Upper lobe of right lung (tissue), 1 donor: ENCODE measurements at places on chromosomes 7 and 10. TPM values are rescaled to one million over a fixed set of nuclear protein-coding genes. Genes with fewer than 3 reads are reported as not detected.

- no peaks in the 10 kb centered on the region for H3K27me3 ChIP-seq
- no peak for DNase-seq
- peaks cover 13% of the 10 kb centered on the region for H3K4me1 ChIP-seq
- H3K36me3 ChIP-seq, result peaks cover 3% of the 10 kb centered on the region
- no peak overlapping the region for H3K4me3 ChIP-seq
- H3K27ac ChIP-seq, result peak overlapping the region; percentile 17
These were observed 13.6 kb downstream of the PON2 start for GRCh38 chr7:95421000-95421846.

- no peaks in the 10 kb centered on the region for H3K4me1 ChIP-seq
- H3K27ac ChIP-seq, result no peak overlapping the region
- peak; percentile 43 for DNase-seq
- H3K27me3 ChIP-seq, result no peaks in the 10 kb centered on the region
These were observed 399.5 kb upstream of the FOXK1 start for GRCh38 chr7:4282434-4283223.

DNA sequence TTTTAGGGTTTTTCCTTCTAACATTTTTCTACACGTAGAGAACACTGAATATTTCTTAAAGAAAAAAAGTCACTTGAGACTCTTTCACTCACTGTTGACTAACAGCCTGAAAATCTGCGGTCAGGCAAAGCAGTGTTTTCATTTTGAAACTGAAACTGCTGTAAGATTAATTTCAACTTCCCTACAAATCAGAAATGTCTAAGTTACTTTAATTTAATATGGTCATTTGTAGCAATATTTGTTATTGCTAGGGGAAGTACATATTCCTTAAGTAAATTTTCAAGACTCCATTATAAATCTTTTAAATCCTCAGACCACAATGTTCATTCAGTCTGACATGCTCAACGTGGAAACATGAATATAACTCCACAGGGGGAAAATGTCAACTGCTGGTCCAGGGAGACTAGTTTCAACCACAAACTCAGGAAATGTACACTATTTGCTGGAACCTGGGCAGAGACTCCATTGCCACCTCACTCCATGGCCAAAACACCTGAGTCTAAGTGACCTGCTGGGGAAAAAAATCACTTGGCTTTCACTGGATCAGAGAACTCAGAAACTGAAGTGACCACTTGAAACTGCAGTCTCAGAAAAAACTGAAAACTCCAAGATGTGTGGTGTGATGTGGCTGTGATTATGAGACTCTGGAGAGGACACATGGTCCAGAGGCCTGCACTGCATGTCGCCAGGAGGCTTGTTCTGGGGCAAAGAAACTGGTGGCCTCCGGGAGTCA lies 161.2 kb downstream of the TAX1BP1 start:
- DNase-seq, result no peak
- peak overlapping the region; percentile 75 for H3K27ac ChIP-seq
- no peaks in the 10 kb centered on the region for H3K27me3 ChIP-seq
- H3K36me3 ChIP-seq, result no peaks in the 10 kb centered on the region
- peak overlapping the region; percentile 12 for H3K4me3 ChIP-seq

DNA sequence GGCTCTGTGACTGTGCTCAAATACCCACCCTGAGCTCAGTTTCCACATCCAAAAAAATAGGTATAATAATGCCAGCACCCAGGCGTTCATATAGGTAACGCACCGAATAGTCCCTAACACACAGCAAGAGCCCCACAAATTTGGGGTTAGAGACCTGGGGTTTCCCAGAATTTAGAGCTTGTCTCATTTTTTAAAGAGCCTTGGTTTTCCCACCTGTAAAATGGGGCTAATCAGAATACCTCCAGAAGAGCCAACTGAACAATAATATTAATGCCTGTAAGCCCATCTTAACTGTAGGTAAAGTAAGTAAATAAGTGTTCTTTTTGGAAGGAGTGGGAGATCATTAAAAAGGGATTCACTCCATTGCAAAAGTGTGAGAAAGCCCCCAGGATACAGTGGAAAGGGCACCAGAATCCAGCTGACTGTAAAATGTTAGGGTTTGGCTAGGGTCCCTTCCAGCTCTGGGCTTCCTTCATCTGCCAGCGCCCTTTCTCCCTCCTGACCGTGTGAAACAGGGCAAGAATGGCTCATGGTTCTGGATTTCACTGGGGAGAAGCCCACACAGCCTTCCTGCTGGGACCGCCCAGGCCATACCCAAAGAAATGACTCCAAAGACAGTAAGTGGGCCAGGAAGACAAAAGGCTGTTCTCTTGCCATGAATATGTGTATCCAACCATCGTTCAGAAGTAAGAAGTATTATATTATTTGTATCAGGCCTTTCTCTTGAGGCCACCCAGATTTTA lies 2.1 kb downstream of the MTURN start:
- peak overlapping the region; percentile 91 for H3K4me3 ChIP-seq
- DNase-seq, result no peak
- H3K4me1 ChIP-seq, result peaks cover 33% of the 10 kb centered on the region
- H3K27ac ChIP-seq, result peak overlapping the region; percentile 91
- no peaks in the 10 kb centered on the region for H3K36me3 ChIP-seq
- H3K27me3 ChIP-seq, result no peaks in the 10 kb centered on the region

DNA sequence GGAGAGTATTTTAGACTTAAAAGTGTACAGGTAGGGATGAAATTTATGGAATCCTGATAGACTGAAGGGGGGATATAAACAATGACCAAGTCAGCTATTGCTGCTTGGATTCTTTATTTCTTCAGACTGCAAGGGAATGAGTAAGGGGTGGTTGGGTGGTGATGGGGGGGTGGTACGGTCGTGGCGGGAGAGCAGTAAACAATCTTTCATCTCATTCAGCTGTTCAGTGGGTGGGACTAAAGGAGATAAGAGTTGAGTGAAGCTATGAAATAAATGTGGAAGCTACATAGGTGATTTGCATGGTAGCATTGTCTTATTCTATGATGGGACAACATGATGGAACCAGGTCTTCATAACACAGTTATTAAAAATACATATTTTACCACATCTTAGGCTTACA lies 1.8 kb downstream of the SEPTIN7 start:
- no peaks in the 10 kb centered on the region for H3K27me3 ChIP-seq
- no peak for DNase-seq
- no peaks in the 10 kb centered on the region for H3K36me3 ChIP-seq
- H3K27ac ChIP-seq, result no peak overlapping the region
- H3K4me1 ChIP-seq, result peaks cover 29% of the 10 kb centered on the region

- no peak overlapping the region for H3K4me3 ChIP-seq
- no peaks in the 10 kb centered on the region for H3K36me3 ChIP-seq
- no peaks in the 10 kb centered on the region for H3K4me1 ChIP-seq
- H3K27me3 ChIP-seq, result no peaks in the 10 kb centered on the region
- DNase-seq, result no peak
These were observed 75.4 kb upstream of the ELMO1 start for GRCh38 chr7:37524056-37524455.

- no peak for DNase-seq
- H3K27ac ChIP-seq, result no peak overlapping the region
- H3K4me1 ChIP-seq, result no peaks in the 10 kb centered on the region
These were observed 104.3 kb downstream of the TYW1 start for GRCh38 chr7:67100956-67101361.

DNA sequence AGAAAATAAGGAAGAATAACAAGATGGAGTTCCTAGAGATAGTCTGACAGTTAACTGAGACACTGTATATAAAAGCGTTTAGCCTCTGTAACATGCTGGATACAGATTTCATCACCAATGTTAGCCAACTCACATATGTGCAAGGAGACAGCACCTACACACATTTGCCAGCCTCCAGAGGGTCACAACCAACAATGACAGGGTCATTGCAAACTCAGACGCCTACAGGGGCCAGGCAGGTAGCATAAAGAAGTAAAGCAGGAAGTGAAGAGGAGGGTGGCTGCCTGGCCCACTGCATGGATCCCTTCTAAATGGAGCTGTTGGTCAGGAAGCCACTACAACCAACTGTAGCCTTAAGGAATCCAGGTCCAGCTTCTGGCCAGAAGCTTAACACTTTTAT lies 50.4 kb downstream of the NRAP start:
- H3K27me3 ChIP-seq, result peaks cover 32% of the 10 kb centered on the region
- no peaks in the 10 kb centered on the region for H3K4me1 ChIP-seq
- no peaks in the 10 kb centered on the region for H3K36me3 ChIP-seq
- no peak for DNase-seq

DNA sequence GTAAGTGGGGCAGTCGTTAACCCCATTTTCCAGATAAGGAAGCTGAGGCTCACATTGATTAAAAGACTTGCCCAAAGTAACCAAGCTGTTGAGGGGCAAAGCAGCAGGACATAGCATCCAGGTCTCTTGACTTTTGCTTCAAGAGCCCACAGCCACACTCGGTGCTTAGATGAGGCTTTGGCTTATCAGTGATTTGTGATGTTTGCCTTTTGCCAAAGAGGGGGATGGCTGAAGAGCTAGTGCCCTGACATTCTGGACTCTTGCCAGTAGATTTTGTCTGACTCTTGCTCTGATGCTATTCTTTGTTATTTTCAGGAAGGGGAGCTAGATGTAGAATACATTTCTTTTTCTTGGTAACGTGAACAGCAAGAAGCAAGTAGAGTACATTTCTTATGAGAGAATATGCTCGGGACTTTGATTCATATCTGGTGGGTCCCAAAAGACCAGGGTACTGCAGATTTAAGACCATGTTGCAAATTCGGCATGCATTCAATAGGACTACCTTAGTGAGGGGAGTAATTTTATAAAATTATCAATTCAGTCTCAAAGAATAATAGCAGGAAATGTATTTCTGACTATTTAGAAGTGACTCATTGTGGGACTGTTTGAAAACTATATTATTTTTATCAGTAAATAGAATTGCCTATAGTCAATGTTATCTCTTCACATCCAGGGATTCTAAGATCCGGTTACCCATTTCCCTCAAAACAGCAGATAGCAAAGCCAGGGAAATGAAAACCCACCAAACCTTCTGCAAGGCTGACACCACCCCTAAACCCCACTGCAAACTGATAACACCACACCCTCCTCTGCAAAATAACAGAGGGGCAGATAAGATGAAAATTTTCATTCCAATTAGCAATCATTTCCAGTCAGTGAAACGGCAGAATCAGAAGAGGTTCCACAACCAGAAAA lies 180.0 kb upstream of the BMPER start:
- no peaks in the 10 kb centered on the region for H3K27me3 ChIP-seq
- peaks cover 6% of the 10 kb centered on the region for H3K4me1 ChIP-seq
- no peak overlapping the region for H3K4me3 ChIP-seq
- no peaks in the 10 kb centered on the region for H3K36me3 ChIP-seq

GRCh38 chr10:111390813-111391563 lies 314.2 kb downstream of the ADRA2A start:
- DNase-seq, result no peak
- H3K27ac ChIP-seq, result no peak overlapping the region
- no peaks in the 10 kb centered on the region for H3K36me3 ChIP-seq
- no peak overlapping the region for H3K4me3 ChIP-seq
- no peaks in the 10 kb centered on the region for H3K4me1 ChIP-seq

DNA sequence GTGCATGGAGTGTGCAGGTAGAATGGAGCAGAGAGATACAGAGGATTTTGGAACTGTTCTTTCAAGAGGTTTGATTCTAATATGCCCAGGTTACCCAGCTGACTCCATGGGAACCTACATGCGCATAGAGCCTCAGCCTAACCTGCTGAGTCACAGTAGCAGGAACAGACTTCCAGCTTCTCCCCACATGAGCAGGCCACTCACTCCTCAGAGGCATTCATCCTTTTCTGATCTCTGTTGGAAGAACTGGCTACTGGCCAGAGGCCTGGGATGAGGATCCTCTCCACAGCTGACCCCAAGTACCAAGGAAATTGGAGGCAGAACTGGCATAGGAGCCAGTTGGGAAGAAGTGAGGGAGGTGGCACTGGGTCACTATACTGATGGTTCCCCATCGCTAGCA lies 17.9 kb upstream of the CCSER2 start:
- no peak overlapping the region for H3K27ac ChIP-seq
- no peak for DNase-seq
- no peaks in the 10 kb centered on the region for H3K36me3 ChIP-seq
- H3K4me3 ChIP-seq, result no peak overlapping the region
- H3K27me3 ChIP-seq, result no peaks in the 10 kb centered on the region
- H3K4me1 ChIP-seq, result peaks cover 16% of the 10 kb centered on the region

DNA sequence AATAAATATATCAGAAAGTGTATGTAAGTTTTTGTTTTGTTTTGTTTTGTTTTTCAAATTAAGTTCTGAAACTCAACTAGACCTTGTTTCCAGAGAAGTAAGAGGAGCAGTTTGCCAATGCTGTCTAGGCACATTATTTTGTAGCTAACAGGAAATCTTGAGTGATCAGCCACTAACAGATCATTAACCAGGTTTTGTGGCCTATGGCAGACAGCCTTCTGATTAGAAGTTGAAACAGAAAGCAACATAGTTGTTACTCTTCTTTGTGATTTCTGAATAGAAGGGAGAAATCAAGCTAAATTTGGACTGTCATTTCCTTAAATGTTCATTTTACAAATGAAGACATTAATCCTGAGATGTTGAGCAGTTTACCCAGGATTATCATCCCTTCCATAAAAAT lies 142.6 kb downstream of the PLXDC2 start:
- H3K27ac ChIP-seq, result no peak overlapping the region
- no peaks in the 10 kb centered on the region for H3K27me3 ChIP-seq
- no peaks in the 10 kb centered on the region for H3K36me3 ChIP-seq
- DNase-seq, result no peak

DNA sequence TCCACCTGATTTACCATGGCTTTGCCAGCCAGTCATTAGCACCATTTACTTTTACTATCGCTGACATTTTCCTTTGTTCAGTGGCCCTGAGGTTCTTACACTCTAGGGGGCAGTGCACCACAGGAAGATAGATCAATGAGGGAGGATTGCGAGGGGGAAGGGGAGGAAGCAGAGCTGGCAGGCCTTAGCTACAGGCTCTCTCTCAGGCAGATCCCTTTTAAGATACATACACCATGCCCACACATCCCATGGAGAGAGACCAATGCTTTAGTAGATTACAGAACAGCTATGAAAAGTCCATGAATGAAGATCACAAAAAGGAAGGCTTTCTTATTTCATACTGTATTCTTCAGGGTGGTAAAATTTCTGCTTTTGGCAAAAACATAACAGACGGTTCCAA lies 47.4 kb downstream of the DENND11 start:
- H3K36me3 ChIP-seq, result peaks cover 43% of the 10 kb centered on the region
- DNase-seq, result no peak
- no peak overlapping the region for H3K4me3 ChIP-seq
- no peaks in the 10 kb centered on the region for H3K27me3 ChIP-seq
- no peak overlapping the region for H3K27ac ChIP-seq

DNA sequence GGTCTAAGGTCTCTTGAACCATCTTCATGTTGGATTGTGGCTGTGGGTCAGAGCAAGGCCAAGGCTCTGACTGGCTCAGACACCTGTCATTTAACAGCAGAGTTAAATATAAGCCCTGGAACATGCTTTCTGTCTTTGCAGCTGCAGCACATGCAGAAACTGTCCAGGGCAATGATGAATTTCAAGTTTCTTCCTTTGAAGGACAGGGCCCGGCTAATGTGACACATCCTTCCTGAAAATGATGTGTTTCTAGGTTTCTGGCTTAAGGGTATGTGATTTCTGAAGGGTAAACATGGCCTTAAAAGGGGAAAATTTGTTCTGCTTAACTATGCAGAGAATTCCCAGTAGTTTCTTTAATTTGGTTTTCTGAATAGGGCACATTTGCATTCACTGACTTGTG lies 34.0 kb upstream of the SLC35B4 start:
- DNase-seq, result no peak
- no peak overlapping the region for H3K27ac ChIP-seq
- H3K4me3 ChIP-seq, result no peak overlapping the region
- H3K36me3 ChIP-seq, result no peaks in the 10 kb centered on the region
- no peaks in the 10 kb centered on the region for H3K27me3 ChIP-seq
- no peaks in the 10 kb centered on the region for H3K4me1 ChIP-seq

ORAI2 gene
- 20.0 TPM for total RNA-seq

CYP3A4 gene
- not detected for total RNA-seq

SYT15 gene
- total RNA-seq, result 45.4 TPM

PRRT4 gene
- 0.26 TPM for total RNA-seq

SORCS1 gene
- 0.23 TPM for total RNA-seq

OR6V1 gene
- total RNA-seq, result not detected
